ENCODE measurements at places on chromosomes 4 and X.
A peak's percentile ranks its signal among the peaks of the same experiment; 100 is the strongest.

GRCh38 chrX:133373386-133374079 lies 41.8 kb downstream of the GPC4 start:
- DNase-seq = no peak

GRCh38 chrX:69503228-69503781 lies 821 bp upstream of the NALF2 start:
- no peak for DNase-seq

DNA sequence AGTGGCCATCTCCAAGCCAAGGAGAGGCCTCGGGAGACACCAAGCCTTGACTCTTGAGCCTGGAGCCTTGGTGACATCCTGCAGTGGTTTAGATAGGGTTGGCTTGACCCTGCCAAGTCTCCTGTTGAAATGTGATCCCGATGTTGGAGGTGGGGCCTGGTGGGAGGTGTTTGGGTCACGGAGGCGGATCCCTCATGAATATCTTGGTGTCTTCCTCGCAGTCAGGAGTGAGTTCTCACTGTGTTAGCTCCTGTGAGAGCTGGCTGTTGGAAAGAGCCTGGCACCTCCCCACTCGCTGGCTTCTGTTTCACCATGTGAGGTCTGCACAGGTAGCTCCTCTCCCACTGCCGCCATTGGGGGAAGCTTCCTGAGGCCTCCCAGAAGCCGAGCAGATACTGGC lies 38.8 kb downstream of the ADRA2C start:
- no peak for DNase-seq

- DNase-seq = no peak
Observed at GRCh38 chr4:82787342-82787741, 11.3 kb downstream of the SCD5 start.

GRCh38 chr4:119082661-119083060 lies 53.0 kb upstream of the MYOZ2 start:
- no peak for DNase-seq

GRCh38 chr4:16617435-16617834 lies 281.0 kb downstream of the LDB2 start:
- DNase-seq = peak; percentile 26

GRCh38 chr4:154029171-154029570 lies 240.3 kb upstream of the SFRP2 start:
- no peak for DNase-seq

DNA sequence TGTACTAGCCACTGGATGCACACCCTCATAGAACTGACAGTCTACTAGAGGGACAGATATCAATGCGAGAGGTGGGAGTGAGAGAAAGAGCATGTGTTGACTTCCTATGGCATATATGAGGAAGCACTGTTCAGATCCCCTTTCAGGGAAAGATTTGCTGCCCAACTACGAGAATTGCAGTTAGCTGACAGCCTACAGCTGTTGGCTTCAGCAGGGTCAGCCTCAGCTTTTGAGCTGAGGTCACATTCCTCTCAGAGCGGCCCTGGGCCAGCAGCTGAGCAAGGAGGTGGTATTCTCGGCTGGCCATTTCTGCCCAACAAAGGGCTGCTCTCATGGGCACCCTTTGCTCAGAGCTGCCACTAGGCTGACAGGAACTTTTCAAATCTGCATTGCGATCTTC lies 580.2 kb downstream of the MID1IP1 start:
- DNase-seq = no peak

- peak; percentile 43 for DNase-seq
Observed at GRCh38 chrX:97389761-97390192, 506.1 kb downstream of the RPA4 start.

GRCh38 chr4:37982736-37983135 lies 22.5 kb downstream of the PTTG2 start:
- DNase-seq = no peak

- DNase-seq = no peak
Observed at GRCh38 chr4:24880186-24880585, 32.7 kb downstream of the CCDC149 start.

DNA sequence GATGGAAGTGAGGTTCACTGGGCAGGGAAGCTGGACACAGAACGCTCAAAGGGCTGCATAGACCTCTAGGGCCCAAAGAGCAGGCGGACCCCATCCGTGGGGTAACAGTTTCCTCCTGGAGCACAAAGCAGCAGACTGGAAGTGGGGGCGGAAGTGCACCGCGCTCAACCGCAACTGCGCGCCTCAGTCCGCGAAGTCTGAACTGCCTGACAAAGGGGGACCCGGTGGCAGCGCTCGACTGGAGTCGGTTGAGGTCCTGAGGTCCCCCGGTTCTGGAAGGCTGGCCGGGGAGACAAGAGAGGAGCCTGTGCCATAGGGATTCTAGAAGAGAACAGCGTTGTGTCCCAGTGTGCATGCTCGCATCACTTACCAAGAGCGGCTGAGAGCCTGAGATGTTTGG lies 58.5 kb downstream of the ALPK1 start:
- DNase-seq = no peak

DNA sequence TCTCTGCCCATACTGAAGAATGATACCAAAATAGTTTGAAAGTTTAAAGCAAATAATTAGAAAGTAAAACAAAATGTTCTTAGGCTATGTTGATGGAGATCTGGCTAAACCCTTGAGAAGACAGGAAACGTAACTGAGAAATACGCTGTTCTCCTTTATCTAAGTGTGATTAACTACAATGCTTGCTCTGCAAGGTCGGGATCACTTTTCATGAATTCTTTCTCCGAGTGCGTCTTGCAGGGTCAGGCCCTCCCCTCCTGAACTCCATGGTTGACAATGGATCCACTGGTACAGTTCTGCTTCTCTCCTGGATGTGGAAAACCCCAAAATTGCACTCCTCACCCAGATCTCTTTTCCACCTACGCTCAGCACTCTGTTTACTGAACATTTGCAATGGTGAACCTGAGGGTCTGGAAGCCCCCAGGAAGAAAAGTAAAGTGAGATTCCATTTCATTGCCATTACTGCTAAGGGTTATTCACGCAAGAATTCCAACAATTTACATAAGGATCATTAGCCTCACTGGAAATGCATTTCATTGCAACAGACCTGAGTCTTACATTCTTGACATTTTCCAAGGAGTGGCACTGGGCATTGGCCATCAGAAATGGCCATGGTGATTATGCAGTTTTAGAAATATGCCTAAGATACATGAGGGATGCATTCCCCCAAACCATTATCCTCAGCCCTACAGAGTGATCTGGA lies 24.6 kb upstream of the WWC2 start:
- no peak for DNase-seq

GRCh38 chrX:42602136-42602535 lies 175.8 kb downstream of the PPP1R2C start:
- DNase-seq = no peak

DNA sequence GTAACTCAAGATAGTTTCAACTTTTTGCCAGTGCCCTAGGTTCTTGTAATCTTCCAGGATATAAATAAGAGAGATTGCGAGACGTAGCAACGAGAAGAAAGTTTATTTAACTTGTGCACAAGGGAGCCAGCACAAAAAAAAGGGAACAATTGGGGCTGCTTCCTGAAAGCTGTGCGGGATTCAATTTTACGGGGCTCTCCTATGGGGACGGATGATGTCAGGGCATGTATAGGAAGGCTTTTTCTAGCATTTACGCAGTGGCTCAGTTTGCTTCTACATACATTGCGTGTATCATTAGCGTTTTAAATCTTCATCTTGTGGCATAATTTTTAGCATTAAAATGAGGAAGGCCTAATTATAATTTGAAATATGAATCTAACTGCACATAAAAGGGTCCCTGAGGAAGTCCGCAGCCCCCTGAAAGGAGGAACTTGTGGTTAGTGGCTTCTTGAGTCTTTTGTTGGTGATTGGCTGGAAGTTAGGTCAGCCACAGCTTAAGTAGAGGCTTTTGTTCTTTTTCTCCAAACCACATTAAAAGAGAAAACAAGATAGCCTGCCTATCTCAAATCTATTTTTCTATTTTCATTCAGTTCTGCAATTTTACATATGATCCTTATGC lies 668.2 kb upstream of the NDST4 start:
- no peak for DNase-seq

DNA sequence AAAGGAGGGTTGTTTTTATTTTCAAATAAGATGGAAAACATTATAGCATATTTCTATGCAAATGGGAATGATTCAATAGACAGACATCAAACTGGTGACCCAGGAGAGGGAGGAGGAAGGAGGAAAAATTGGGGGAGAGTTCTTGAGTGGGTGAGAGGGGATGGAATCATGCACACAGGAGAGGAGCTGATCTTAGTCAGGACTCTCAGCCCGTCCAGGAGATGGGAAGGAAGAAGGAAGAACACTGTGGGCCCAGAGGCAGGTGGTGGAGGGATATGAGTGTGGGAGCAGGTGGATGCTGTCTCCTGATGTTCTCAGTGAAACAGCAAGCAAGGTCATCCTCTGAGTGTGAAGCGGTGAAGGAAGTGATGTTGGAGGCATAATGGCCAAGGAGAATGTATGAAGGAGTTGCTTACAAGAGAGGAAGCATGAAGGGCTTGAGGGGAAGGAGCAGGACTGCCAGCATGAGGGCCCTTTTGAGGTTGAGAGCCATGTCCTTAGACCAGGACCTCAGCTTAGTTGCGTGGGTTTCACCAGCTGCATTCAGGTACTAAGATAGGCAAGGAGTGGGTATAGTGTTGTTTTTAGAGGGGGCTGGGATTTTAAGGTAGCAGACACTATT lies 161.7 kb upstream of the NAP1L5 start:
- DNase-seq = no peak

- DNase-seq = no peak
Observed at GRCh38 chr4:173398220-173398619, 696 bp downstream of the SCRG1 start.

- DNase-seq = no peak
Observed at GRCh38 chrX:15903186-15903681, 48.6 kb upstream of the AP1S2 start.

- no peak for DNase-seq
Observed at GRCh38 chr4:156521631-156522030, 450.0 kb downstream of the PDGFC start.

GRCh38 chrX:104281564-104281963 lies 26.8 kb upstream of the ESX1 start:
- DNase-seq = no peak

- DNase-seq = no peak
Observed at GRCh38 chr4:156442912-156443311, 489.2 kb upstream of the CTSO start.

- DNase-seq = no peak
Observed at GRCh38 chr4:157291071-157291470, 70.5 kb downstream of the GRIA2 start.

GRCh38 chr4:123278755-123279154 lies 117.8 kb upstream of the SPRY1 start:
- no peak for DNase-seq

DNA sequence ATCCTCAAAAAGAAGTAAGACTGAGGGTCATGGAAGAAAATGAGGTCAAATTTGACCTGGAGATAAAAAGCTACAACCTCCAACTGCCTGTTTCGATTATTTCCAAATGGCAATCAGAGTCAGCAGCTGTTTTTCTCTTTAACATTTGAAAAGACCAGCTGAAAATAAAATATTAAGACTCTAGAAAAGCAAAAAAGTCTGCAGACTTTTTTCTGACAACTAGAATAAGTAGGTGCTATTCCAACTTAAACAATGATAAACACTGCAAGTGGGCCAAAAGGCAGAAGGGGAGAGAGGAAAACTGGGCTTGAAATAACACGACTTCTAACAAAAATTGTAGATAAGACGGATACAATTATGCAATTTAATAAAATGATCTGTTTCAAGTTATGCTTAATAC lies 110.4 kb downstream of the LRBA start:
- no peak for DNase-seq

DNA sequence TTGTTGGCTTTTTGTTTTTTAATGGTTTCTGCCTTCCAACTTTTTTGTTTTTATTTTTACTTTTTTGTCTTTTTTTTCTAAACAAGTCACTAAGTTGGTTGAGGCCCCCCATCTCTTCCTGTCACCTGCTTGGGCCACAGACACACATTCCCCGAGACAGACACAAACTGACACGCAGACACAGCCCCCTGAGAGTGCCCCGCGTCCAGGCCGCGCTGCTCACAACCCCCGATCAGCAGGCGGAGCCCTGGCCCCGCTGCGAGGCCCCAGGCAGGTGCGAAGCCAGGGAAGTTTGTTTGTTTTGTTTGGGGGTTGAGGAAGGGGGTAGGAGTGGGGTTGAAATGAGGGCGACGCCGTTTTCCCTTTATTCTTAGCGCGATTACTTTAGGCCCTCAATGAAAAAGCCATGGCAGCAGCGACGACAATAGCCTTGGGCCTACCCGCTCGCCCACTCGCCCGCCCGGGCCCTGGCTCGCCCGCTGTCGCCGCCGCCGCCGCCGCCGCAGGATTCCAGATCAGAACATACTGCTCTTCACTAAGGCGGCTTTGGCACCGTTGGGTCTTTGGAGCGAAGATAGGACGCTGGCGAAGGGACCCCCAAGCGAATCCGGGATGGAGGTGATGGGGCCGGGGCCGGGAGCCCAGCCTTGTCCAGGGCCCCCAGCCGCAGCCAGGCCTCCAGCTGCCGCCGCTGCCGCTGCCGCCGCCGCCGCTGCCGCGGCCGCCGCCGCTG lies 3.1 kb downstream of the PHOX2B start:
- no peak for DNase-seq

GRCh38 chr4:176137631-176138030 lies 57.8 kb downstream of the SPATA4 start:
- DNase-seq = no peak

- no peak for DNase-seq
Observed at GRCh38 chr4:8164194-8164565, 5.6 kb upstream of the ABLIM2 start.

GRCh38 chr4:120704538-120704937 lies 218.0 kb downstream of the PRDM5 start:
- DNase-seq = no peak

GRCh38 chr4:79294064-79294463 lies 31.8 kb downstream of the NAA11 start:
- no peak for DNase-seq

DNA sequence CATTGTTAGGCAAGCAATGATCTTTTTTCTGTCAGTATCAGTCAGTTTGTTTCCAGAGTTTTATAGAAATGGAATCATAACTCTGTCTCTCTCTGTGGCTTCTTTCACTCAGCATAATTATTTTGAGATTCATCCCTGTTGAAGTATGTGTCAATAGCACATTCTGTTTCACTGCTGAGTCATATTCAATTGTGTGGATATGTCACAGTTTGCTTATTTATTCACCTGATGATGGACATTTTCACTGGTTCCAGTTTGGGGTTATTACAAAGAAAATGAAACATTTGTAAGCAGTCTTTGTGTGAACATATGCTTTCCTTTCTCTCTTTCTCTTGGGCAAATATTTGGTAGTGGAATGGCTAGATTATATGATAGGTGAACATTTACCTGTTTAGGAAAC lies 10.2 kb upstream of the ZNF718 start:
- DNase-seq = no peak

DNA sequence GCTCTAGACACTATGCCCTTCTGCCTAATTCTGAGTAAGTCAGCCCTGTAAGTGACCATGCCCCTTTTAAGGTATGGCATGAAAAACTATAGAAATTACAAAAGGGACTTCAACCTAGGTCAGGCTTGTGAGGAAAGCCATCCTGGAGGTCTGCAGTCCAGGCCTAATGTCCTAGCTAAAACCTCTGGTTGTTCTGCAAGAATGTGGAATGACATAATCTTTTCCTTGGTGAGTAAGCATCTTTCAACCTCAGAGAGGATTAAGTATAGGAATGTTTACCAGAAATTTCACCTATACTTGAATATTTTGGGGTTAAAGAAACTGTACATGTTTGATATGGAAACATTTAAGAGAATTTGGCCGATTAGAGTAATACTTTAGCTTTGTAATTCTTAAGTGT lies 23.8 kb upstream of the HPSE start:
- peak; percentile 40 for DNase-seq

Measured in astrocyte of the cerebellum (primary cell).